HT-29 (cell line): ENCODE measurements at places on chromosomes 6 and 20.

- DNase-seq = no peak
Measured at GRCh38 chr20:44123874-44124535, 63.0 kb downstream of the JPH2 start.

- DNase-seq = no peak
Measured at GRCh38 chr6:104505838-104506237, 353.9 kb downstream of the HACE1 start.

DNA sequence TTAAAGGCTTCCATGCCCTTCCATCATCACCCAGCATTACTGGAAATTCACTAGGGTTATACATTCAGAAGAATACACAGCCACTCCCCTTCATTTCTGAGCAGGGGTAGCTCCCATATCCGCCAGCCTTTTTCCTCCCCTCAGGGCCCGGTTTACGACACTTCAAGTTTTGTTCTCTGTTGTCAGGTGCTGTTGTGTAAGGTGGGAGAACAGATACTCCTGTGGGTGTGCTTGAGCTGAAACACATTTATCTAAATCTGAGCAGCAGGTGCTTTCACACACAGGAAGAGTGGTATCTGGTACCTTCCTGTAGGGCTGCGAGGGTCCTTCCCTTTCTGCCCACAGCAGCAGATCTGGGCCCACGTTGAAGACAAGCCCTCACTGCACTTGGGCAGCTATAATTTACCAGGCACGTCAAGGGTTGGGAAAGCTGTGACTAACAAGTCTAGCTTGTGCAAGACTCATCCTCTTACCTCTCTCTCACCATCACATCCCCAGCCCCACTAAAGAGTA, 215.8 kb upstream of the RREB1 start:
- DNase-seq = no peak

GRCh38 chr6:106026748-106027715, 59.1 kb upstream of the PRDM1 start:
- DNase-seq = no peak

DNA sequence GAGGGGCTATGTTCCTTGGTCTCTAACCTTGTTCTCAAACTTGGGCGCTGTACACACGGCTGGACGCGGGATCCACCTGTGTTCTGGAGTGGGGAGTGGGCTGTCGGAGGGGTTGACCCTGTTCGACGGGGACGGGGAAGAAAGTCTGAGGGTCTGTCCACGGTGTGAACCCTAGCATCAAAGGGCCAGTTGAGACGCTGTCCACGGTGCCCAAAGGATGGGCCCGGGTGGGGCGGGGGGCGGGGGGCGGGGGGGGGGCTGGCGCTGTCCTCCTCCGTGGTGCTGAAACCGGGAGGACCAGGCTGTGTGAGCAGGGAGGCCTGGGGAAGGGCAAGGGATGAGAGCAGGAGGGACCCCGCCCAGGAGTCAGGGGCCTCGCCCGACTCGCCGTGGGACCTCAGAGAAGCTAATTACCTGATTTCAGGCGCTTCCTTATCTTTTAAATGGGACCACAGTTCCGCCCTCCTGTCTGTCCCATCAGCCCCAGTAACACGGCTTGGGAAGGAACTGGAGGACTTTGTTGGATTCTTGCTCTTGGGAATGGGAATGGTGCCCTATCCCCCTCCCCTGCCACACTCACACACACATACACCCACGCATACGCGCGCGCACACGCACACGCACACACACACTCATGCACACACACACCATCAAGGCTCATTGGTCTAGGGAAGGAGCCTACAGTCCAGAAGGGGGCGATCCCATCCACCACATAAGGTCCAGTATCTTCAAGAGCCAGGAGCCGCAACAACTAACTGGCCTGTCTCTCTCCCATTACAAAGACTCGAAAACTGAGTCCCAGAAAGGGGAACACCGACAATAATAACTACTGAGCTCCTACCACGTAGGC, 1.0 kb upstream of the VSTM2L start:
- peak; percentile 65 for DNase-seq

DNA sequence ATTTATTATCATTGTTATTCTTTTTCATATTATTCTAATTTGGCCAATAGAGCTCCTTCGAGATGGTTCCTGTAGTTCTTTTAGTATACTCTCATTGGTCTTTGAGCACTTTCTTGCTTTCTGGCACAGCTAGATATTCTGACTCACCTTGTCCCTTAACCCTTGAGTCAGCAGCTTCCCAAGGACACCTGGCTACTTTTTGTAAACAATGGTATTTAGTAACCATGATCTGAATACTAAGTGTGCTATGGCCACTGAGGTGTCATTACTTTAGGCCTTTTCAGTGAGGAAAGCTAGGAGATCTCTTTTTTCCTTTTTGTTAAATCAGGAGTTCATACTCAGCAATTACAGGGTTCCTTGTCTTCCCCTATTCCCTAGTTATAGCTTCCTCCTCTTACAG, 126.5 kb upstream of the CITED2 start:
- no peak for DNase-seq

GRCh38 chr20:4853004-4853403, 131.3 kb downstream of the PRND start:
- DNase-seq = no peak

- no peak for DNase-seq
Measured at GRCh38 chr6:41337709-41338108, 2.3 kb downstream of the NCR2 start.

GRCh38 chr20:56440346-56441007, 27.9 kb upstream of the RTF2 start:
- no peak for DNase-seq

DNA sequence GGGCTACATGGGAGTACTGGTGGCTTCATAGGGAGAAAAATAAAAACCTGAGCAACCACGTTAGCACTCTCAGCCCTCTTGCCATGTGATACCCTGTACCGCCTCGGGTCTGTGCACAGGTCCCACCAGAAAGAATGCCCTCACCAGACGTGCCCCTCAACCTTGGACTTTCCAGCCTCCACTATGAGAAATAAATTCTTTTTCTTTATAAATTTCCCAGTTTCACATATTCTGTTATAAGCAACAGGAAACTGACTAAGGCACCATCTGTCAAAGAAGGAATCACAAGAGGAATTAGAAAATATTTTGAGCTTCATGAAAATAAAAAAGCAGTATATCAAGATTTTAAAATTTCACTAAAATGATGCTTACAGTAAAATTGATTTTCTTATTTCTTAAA, 168.4 kb upstream of the BMP5 start:
- DNase-seq = no peak

DNA sequence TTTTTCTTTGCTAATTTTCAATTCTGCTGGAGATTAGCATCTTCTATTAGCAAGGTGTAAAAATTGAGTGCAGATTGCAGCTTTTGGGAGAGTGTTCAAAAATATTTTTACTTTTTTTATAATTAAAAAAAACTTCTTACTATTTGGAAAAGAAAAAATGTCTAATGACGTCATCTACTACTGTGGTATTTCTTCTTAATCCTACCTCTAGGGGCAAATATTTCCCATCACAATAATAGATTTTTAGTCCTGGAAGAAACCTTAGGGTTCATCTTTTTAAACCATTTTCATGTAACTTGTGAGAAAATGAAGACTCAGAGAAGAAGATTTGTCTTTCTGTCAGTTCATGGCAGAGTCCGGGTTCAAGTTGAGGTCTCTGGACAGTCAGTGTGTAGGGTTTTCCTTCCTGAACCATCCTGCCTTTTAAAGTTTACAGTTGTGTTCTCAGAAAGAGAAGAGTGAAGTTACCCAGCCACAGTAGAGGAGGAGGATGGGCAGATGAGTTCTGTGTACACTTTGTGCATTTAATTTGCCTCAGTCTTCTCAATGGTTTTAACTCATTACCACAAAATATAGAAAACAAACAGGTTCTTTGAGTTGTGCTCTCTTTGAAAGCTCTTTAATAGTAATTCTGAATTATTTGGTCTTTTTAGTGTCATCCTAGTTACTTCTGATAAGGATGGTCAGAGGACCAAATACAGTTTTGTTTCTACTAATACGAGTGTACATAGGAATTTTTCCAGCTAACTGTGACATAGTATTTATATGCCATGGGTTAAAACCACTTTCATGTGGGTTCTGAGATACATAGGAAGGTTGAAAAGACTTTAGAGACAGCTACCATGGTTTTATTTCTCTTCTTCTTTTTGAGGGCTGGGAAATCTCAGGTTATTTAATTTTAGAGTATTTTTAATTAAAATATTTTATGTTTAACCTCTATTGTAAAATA, 184.7 kb downstream of the CDKAL1 start:
- DNase-seq = no peak

GRCh38 chr6:20202324-20202658, 10.0 kb downstream of the MBOAT1 start:
- DNase-seq = no peak

DNA sequence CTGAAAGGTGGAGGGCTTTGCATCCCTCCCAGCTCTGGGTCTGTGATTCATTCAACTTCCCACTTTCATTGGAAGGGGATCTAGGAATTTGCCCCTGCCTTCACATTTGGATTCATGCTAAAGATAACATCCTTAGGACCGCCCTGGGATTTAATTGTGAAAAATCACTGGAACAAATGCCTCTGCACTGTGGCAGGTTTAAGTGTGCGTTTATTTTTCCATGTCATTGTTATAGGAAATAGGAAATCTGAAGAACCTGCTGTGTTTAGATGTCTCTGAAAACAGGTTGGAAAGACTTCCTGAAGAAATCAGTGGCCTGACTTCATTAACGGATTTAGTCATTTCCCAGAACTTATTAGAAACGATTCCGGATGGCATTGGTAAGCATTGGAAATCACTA, 104.7 kb downstream of the LRRC1 start:
- no peak for DNase-seq

- DNase-seq = no peak
Measured at GRCh38 chr6:111579816-111580215, 25.9 kb downstream of the TRAF3IP2 start.

- DNase-seq = no peak
Measured at GRCh38 chr6:152423216-152424103, 213.7 kb downstream of the SYNE1 start.

- peak; percentile 72 for DNase-seq
Measured at GRCh38 chr20:51563486-51564332, 21.2 kb upstream of the NFATC2 start.

- no peak for DNase-seq
Measured at GRCh38 chr6:117503211-117503610, 20.7 kb downstream of the DCBLD1 start.

- no peak for DNase-seq
Measured at GRCh38 chr6:44779130-44779826, 391.8 kb downstream of the CDC5L start.

- DNase-seq = no peak
Measured at GRCh38 chr20:57716901-57717300, 7.1 kb upstream of the PMEPA1 start.

DNA sequence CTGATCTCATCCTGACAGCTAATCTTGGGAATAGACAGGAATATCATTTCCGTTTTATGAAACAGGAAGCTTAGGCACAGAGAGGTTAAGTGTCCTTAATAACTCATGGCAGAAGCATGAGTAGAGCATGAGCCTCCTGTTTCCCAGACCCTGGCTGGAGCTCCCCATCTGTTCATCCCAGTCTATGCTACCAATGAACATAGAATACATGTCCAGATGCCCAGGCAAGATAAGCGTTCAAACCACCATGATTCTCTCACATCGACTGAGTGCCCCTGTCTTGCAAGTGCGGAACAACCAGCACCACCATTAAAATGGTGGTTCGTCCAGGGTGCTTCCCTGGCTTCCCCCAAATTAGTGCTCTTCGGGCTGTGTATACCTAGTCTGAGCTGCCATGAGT, 217.1 kb downstream of the FARS2 start:
- DNase-seq = no peak

DNA sequence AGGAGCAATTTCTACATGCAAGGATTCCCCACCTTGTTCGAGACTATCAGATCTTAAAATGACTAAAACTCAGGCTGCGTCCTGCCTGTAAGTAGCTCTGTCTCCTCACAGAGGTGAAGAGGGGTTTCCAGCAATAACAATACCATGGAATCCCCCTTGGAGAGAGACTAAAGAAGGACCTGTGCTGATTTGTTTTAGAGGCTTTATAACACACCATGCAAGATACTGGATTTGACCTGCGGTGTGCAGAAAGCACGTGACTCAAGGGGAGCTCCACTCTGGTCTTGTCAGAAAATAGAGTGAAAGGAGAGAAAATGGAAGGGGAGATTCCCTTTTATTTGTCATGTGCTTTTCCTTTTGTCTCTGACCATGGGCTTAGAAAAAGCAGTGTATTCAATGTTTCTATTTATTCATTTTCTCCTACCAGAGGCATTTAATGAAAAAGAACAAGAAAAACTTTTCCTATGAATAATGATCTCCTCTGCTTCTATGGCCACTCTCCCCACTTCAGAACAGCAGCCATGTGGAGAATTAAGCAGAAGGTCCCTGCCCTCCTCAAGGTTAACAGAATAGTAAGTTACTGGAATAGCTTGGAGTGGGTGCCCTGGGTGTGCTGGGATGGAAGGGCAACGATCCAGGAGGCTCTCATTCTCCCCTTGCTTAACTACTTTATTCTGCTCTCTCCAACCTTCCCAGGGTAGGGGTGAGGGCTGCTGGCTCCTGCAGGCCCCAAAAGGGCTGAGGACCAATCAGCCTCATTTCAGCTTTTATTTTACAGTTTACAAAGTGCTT, 19.2 kb upstream of the MRPS10 start:
- no peak for DNase-seq

- no peak for DNase-seq
Measured at GRCh38 chr20:58991715-58992114, 10.7 kb downstream of the NELFCD start.

DNA sequence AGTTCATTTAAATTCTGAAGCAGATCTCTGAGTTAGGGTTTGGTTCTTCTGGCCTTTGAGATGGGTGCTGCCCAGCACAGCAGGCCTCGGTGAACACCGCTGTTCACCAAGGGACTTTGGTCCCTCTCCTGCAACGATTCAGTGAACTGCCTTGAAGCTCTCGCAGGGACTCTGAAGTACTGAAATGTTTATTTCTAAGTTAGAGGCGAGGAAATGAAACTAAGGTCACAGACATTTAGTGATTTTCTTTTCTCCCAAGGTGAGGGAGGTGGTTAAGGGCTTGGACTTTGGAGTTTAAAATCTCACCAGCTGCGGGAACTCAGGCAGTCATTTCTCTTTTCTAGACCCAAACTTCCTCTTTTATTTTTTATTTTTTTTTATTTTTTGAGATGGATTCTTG, 26.2 kb downstream of the E2F3 start:
- DNase-seq = no peak

- no peak for DNase-seq
Measured at GRCh38 chr20:32672394-32672981, 1.3 kb downstream of the C20orf203 start.

GRCh38 chr6:67952121-67952520, 683.0 kb upstream of the ADGRB3 start:
- DNase-seq = no peak

GRCh38 chr6:74805916-74806696, 399.7 kb downstream of the COL12A1 start:
- no peak for DNase-seq

DNA sequence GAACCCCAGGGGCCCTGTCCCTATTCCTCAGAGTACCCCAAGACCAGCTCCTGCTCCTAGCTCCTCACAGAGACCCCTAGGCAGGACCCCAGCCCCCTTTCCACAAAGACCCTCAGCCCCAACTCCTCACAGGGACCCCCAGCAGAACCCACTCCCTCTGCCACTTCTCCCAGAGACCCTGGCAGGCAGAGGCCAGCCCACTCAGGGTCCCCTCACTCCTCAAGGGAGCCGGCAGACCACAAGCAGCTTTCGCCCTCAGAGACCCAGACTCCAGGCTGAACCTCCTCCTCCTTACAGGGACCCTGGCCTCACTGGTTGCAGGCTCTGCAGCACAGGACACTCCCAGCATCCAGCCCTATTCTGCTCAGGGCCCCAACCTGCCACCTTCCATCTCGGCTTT, 575 bp downstream of the SLC44A4 start:
- peak; percentile 38 for DNase-seq

GRCh38 chr6:135815216-135815615, 36.3 kb upstream of the PDE7B start:
- DNase-seq = no peak
